Stimulated activated CD8-positive, alpha-beta memory T cell treated with anti-CD3 and anti-CD28 coated beads, Interleukin-15, amount 100 ng/mL, for 48 hours (primary cell): ENCODE measurements at places on chromosomes 12 and 14.

DNA sequence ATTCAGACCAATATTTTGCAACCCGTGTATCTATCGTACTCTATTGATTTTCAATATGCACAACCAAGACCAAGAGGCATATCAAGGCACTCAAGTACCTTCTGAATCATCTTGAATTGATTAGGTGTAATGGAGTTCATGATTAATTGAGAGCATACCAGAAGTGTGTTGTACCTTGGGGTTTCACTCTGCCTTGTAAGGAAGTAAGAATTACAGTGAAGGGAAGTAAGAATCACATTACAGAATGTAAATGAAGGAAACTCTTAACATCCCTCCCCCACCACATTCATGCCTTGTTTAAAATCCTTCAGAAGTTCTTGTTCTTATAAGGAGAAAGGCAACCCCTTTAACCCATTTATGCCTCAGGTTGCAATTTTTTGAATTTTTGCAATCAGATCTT, 5.4 kb upstream of the MGAT4C start:
- DNase-seq: no peak

- peak; percentile 14 for DNase-seq
These were observed 58.1 kb downstream of the PLEKHG3 start for GRCh38 chr14:64762044-64763034.

- no peak for DNase-seq
These were observed 14.1 kb downstream of the RILPL1 start for GRCh38 chr12:123519141-123520001.

DNA sequence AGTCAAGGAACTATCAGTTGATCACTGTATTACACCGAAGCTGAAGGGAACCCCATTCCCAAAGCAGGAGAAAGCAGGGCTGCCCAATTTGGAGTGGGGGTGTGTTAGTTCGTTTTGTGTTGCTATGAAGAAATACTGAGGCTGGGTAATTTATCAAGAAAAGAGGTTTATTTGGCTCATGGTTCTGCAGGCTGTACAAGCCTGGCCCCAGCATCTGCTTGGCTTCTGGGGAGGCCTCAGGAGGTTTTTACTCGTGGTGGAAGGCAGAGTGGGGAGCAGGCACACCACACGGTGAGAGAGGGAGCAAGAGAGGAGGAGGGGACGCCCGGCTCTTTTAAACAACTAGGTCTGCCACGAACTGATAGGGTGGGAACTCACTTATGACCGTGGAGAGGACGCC, 16.7 kb upstream of the DIO3 start:
- DNase-seq: no peak

DNA sequence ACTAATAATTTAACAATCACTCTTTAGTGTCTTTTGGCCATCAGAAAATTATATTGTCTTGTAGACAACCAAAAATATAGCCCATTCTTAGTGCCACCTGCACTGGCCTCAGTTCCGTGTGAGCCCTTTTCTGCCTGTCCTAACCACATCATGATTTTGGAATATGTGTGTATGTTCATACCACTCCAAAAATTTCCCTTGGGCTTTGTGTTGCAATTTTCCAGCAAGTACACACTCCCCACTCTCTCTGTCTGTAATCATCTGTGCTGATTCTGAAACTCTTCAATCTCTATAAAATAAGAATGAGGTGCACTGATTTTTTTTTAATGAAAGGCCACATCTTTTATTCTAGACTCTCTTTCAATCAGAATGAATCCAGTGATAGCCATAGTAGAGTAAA, 196.0 kb downstream of the PIK3C2G start:
- DNase-seq: no peak

DNA sequence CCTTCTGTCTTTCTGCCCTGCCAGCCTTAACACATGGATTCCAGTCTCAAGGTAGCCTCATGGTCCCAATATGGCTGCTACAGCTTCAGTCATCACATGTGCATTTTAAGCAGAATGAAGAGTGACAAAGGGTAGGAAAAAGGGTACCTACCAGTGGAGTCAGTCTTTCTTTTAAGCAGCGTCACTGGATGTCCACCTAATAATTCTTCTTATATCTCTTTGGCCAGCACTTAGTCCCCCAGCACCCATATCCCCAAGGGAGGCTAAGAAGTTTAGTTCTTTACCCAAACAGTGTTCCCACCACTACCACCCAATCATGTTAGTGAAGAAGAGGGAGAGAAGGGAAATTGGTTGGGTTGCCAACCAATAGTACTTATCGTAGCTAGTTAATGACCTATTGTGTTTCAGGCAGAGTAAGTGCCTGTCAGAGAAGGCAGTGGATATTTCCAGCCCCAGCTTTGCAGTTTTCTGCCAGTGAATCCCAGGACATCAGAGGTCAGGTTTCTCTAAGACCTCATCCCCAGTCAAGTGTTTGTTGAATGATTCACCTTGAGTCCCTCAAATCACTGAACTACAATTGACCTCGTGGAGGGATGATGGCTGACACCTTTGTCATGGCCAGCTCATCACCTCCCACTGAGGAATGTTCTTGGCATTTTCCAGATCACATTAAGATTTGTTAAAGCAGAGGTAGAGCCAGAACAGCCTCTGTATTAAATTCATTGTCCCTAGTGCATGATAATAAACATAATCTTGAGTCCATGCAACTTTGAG, 250.9 kb upstream of the CRY1 start:
- DNase-seq: no peak

GRCh38 chr14:68670359-68670715, 122.5 kb downstream of the ZFP36L1 start:
- DNase-seq: no peak

DNA sequence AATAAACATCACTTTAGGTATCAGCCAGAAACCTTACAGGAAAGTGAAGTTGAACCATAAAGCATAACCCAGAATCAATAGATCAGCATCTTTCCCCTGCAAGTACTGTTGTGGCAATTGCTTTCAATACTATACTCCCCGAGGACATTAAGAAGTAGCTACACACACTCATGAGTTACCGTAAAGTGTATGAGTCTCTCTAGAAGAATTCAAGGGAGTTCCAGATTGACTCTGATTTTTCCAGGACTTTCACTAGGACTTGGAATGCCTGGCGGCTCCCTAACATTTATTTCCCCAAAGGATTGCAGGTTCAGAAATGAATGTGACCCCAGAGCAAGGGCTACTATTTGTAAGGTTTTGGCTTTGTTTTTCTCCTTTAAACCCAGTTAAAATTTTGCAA, 465.4 kb upstream of the MDGA2 start:
- no peak for DNase-seq

DNA sequence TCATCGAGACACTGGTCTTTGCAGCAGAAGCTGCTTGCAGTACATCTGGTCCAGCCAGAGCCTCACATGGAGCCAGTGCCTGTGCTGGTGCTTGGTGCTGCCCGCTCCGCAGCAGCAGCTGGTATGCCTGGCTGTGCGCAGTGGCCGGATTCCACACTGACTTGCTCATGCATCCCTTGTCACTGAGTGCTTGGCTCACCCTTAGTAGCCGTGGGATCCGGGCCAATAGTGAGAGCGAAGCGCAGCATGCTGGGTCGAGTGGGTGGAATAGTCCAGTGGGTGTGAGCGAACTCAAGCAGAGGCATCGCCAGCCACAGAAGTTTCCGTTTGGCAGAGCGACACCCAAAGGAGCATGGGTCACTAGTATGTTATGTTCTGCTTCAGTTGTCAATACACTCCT, 10.1 kb upstream of the FBXO33 start:
- DNase-seq: no peak

DNA sequence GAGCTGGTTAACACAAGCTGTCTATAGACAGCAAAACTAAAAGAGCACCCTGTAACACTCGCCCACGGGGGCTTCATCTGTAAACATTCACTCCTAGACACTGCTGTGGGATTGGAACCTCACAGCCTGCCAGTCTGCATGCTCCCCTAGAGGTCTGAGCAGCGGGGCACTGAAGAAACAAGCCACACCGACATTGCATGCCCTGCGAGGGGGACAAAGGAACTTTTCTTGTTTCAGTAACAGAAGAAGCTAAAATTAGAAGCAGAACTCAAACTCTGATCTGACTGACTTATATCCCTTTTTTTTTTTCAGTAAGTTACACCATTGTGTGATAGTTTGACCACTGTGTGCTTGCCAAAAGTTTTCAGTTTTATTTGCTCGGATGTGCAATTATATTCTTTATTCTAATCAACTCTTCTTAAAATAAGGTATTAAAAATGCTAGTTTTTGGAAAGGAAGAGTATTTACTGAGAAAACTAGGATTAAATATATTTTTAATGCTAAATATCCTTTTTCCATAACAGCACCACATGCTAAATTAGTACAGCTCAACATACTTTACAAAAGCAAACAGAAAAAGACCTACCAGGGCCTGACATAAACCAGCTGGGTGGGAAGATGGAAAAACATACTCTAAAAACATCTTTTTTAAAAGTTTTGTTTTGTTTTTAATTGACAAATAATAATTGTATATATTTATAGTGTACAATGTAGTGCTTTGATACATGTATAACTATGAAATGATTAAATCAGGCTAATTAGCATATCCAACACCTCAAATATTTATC, 100.2 kb downstream of the EPS8 start:
- no peak for DNase-seq

DNA sequence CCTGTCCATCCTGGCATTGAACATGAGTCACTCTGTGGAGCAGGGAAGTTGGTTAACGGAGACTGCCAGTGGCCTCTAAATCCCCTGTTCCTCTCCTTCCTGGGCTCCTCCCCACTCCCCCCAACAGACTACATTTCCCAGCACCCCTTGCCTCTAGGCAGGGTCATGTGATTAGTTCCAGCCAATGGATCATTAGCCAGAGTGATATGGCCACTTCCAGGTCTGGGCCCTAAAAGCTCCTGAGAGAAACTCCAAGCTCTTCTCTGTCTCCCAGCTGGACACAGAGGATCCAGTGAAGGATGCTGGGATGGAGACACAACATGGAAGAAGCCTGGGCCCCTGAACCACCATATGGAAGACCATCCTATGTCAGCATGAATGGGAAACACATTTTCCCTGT, 54.4 kb upstream of the RFLNA start:
- no peak for DNase-seq

DNA sequence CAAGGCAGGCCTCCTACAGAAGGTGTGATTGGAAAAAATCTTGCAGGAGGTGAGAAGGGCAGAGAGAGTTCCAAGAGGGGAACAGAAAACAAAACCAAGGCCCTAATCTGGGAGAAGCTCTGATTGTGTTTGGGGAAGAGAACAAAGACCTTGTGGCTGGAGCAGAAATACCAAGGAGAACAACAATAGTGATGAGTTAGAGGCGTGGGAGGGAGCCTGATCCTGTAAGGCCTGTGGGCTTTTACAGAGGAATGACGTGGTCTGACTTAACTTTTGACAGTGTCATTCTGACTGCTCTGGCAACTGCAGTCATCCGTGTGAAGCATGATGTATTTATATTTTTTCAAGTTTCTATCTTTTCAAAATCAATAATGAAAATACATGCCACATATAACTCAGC, 200.6 kb downstream of the ANO4 start:
- no peak for DNase-seq

DNA sequence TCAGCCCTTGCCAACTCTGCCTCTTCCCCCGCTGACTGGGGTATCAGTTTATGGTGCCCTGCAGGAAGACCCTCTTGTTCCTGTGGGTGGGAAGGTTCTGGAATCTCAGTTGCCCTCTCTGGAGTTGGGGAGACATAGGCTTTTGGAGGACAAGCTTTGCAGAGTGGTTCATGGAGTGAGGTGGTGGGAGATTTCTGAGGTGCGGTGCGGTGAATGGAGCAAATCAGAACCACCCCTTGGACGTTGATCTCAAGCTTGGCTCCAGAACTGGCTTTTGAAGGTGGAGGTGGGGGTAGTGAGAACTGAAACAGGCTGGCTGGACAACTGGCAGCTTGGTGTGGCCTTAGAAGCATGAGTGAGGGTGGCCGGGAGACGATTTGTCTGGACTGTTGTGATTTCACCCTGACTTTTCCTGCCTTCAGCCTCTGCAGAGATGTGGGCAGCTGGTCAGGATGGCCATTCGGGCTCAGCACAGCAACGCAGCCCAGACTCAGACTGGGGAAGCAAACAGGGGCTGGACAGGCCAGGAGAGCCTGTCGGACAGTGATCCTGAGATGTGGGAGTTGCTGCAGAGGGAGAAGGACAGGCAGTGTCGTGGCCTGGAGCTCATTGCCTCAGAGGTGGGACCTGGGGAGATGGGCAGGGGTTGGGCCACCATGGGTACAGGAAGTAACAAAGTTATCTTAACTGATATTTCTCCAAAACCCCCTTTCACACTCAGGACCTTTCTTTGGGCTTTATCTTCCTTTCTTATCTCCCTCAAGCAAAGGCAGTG, 1.1 kb downstream of the SHMT2 start:
- no peak for DNase-seq

GRCh38 chr12:70724444-70724843, 87.2 kb upstream of the PTPRB start:
- DNase-seq: no peak

DNA sequence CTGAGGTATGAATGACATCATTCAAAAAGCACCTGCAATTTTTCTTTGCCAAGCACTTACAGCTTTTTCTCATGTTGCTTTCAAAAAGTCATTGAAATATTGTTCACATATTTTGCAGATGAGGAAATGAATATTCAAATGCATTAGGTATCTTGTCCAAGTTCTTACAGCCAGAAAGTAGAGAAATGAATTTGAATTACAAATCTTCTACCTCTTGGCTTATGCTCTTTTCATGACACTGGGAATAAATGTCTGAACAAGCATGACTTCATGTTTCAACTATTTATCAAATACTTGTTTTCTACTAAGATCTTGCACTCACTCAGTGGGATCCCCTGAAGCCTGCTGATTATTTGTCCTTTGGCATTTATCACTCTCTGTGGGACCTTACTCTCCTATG, 267.2 kb upstream of the BTG1 start:
- no peak for DNase-seq

GRCh38 chr14:98951521-98952152, 320.4 kb downstream of the BCL11B start:
- no peak for DNase-seq

- no peak for DNase-seq
These were observed 369.1 kb upstream of the NOVA1 start for GRCh38 chr14:26966908-26967307.

DNA sequence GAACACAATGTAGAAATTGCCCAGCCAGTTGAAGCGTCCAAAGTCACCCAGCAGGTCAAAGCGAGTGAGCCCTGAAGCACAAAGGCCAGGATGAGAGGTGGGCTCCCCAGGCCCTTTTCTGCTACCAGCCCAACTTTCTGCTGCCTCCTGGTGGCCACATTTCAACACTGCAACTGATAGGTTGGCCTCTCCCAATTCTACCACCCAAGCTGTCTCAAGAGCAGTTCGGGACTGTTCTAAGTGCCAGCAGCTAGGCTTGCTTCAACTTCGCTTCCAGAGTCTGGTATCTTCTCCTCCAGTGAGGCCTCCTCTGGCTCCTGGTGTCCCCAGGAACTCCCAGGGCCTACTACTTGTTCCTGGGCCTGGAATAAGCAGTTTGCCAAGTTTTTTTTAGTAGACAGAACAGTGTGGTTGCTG, 3.4 kb upstream of the DHH start:
- DNase-seq: no peak

DNA sequence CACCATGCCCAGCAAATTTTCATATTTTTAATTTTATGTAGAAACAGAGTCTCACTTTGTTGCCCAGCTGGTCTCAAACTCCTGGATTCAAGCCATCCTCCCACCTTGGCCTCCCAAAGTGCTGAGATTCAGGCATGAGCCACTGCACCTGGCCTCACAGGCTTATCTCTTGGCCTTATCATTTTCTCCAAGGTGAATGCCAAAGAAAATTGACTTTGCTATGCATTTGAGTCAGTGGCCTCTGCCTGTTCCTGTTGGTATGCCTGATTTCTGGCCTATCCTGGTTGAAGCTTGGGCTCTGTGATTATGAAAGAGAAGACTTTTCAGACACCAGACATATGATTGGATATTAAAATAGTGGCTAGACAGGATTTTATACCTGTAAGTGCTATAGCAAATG, 34.2 kb downstream of the MANSC1 start:
- no peak for DNase-seq
